ENCODE measurements at places on chromosomes 1 and 21. TPM values are rescaled to one million over a fixed set of nuclear protein-coding genes. Genes with fewer than 3 reads are reported as not detected.
A peak's percentile ranks its signal among the peaks of the same experiment; 100 is the strongest.

GRCh38 chr21:45152265-45152746 is 77.9 kb downstream of the ADARB1 start:
- DNase-seq: peak; percentile 77

DNA sequence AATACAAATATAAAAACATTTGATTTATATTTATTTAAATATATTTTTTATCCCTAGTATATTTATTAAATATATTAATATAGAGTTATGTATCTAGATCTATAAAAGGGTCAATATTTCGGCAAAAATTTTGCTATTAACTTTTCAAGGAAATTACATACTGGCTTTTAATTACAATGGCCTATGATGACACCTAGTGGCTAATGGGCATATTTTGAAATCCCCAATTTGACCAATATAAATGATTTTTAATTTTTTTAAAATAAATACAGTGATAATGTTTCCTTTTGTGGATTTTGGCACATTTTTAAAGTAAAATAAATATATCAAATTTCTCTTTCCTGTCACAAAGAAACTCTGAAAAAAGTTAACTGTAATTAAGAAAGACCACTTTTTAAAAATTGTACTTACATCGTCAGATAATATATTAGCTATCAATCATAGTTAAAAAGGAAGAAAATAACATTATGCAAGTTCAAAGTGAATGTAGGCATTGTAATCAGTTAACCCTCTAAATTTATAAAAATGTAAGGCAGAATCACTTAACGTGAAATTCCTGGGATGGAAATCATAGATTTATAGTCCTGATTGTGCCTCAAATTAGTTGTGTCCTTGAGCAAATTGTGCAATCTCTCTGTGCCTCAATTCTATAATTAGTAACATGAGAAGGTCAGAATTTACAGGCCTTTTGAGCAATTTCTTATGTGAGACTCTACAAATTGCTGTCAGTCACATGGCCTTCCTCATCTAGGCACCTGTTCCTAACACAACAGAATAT is 25.6 kb upstream of the RGS13 start:
- no peak for DNase-seq

DNA sequence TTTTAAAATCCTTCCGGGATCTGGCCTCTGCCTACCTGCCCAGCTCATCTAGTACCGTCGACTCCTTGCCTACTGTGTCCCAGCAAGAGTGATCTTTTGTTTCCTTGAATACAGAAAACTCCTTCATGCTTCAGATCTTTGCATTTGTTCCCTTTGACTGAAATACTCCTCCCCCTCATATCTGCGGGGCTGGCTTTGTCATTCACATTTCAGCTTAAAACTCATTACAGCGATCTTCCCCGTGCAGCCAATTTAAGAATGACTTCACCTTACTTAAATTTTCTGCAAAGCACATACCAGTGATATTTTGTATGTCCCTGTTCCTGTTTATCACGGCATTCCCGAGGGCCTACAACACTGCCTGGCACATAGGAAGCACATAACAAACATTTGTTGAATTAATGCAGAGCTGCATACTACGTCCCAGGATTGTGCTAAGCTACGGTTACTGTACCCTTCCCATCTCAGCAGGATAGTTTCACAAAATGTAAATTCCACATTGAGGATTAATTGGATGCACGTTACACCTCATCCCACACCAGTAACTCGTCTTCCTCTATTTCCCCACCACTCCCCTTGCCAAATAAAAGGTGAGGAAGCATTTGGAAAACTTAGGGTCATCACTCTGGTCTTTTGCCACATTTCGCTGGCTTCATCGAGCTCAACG is 837 bp upstream of the DESI2 start:
- no peak for DNase-seq

GRCh38 chr1:31387612-31388011 is 14.7 kb upstream of the FABP3 start:
- DNase-seq: no peak

DNA sequence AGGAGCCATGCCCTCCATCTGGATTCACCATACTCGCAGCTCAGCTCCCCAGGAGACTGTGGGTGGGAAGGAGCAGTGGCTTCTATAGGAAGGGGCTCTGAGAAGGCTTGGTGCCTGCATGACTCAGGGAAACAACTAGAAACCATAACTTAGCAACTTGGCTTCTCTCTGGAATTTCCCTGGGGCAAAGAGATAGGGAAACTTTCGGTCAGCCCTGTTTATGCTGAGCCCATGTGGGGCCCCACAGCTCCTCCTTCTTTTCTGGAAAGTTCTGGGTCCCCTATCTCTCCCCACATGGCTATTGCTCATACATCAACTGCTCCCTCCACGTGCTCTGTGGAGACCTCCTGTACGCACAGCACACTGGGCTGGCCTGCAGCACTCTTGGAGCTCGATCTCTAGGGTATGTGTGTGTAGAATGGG is 39.3 kb downstream of the PLEKHA6 start:
- DNase-seq: no peak

DNA sequence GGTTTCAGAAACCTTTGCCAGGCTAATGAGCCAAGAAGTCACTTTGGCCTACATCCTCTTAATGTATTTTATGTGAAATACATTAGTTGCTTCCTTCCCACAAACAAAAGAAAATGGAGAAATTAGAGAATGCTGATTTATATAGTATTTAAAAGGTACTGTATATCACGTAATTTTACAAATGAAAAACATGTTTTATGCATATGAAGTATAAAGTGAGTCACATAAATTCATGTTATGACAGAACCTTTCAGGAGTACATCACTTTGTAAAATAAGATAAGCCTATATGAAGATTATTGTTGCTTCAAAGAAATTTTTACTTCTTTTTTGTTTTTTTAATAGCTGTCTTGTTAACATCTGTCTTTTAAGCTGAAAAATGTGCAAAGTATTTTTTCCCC is 4.6 kb downstream of the DR1 start:
- no peak for DNase-seq

GRCh38 chr1:159916242-159917051 is 8.9 kb downstream of the TAGLN2 start:
- no peak for DNase-seq

DNA sequence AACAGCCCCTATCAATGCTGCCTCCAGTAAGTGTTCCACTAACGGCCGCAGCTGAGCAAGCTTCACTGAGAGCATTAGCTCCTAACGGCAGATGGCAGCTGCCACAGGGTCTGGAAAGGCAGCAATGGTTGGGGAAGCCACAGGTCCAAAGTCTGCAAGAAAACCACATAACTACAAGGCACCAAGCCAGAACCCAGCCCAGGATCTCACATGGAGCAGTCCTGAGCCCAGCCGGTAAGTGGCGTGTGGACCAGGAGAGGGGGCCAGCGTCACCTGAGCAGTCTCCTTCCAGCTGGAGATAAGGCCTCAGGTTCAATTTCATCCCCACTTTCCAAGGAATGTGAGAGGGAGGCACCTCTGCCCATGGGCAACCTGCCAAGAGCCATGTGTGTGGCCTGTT is 13.2 kb downstream of the SYT2 start:
- no peak for DNase-seq

DNA sequence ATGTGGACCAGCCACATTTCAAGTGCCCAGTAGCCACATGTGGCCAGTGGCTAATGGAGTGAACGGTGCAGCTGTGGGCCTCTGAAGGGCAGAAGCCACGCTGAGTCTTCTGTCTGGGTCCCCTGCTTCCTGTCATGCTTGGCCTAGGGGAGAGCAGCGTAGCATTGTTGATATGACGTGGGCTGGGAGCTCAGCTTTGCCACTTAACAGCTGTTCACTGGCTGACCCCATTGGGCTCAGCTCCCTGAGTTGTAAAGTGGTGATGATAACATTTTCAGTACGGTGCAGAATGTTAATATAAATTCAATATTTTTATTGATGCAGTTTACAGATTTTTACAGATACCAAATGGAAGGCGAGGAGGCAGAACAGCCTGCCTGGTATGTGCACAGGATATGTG is 4.5 kb downstream of the PODN start:
- no peak for DNase-seq

- DNase-seq: no peak
These were observed 908 bp downstream of the DDI2 start for GRCh38 chr1:15618077-15618654.

DNA sequence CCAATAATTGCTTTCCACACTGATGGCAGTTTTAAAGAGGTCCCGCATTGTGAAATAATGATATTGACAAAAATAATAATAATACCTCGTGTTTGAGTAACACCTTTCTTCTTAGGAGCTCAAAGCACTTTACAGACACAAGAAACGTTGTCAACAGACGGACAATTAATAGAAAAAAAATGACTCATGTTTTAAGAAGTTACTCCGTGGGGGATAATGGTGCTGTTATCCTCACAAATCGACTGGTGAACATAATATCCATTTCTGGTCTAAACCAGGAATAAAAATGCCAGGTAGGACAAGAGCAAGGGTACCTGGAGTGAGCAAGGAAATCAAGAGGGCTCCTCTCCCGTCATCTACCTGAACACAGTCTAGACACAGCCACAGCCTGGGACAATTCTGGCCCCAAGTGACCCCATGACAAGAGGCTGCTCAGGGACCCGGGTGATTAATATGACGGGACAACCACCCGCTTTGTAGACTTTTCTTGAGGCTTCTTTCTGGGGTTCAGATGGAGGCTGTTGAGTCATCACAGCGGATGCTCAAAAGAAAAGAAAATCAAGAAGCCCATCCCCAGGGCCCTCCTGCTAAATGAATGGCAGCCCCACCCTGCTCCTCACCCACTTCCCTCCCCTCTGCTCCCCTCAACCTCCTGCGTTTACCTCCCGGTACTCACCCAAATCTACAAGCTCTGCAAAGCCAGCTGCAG is 146.2 kb upstream of the IRF2BP2 start:
- DNase-seq: no peak

- no peak for DNase-seq
These were observed 372.1 kb downstream of the PTPRC start for GRCh38 chr1:199010933-199011332.

- no peak for DNase-seq
These were observed 56.4 kb upstream of the SAMSN1 start for GRCh38 chr21:14602382-14602958.

DNA sequence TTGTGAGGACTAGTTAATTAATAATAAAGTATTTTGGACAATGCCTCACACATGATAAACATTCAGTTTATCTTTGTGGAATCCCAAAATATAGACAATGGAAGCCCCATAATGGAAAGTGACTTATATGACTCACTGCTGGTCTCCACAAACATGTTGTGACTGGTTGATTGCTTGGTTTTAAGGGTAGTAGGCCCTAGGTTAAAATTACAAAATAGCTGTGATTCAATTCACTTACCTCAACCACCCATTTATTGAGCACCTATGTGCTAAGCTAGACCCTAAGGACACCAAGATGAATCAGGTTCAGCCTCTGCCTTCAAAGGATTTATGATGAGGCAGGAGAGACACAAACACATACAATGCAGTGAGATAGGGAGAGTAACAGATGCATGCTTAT is 42.4 kb downstream of the KANK4 start:
- no peak for DNase-seq

DNA sequence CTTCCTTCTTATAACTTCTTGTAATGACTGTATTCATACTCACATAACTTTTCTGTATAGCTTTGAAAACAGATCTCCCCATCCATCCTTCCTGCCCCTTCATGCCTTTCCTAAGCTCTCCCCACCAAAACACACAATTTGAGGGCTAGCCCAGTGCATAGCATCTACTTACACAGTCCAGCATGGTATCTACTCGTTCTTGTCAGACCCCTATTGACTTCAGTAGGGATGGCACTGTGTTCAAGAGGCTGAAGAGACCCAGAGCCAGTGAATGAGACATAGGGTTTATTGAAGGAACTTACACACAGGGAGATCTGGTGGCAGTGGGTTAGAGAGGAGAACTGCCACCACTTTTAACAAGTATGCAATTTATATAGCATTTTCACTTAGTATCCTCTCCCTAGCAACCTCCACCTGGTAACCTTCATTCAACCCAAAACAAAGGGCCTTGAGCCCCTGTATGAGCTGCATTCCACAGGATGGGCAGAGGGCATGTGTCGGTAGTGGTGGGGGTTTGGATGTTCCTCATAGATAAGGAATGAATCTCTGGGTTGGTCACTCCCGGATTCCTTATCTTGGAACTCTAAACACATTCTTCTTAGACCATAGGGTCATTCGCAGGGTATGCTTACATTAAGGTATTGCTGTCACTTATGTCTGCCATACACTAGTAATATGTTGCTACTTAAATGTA is 64.9 kb upstream of the GNG12 start:
- DNase-seq: no peak

DNA sequence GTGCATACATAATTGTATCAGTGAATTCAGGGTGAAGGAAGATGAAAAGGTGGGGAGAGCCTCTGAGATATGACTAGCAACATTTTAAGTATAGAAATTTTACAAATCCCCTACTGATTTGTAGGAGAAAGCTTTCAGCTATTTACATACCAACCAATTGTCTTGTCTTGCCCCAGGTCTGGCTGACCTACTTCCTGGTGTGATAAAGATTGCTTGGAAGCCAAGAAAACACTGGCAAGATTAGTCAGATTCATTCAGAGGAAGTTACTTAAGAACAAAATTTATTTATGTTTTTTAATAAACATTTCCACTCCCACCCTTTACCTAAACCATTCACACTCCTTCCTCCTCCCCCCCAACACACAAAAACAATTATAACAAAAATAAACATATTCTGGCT is 17.5 kb downstream of the PTGS2 start:
- no peak for DNase-seq

- DNase-seq: no peak
These were observed 20.7 kb downstream of the UBE2G2 start for GRCh38 chr21:44780767-44781459.

GRCh38 chr1:37176269-37176668 is 142.0 kb upstream of the GRIK3 start:
- DNase-seq: no peak

- no peak for DNase-seq
These were observed 14.7 kb downstream of the HSF2BP start for GRCh38 chr21:43644609-43645008.

GRCh38 chr1:180953291-180954004 is 40.8 kb downstream of the KIAA1614 start:
- no peak for DNase-seq

DNA sequence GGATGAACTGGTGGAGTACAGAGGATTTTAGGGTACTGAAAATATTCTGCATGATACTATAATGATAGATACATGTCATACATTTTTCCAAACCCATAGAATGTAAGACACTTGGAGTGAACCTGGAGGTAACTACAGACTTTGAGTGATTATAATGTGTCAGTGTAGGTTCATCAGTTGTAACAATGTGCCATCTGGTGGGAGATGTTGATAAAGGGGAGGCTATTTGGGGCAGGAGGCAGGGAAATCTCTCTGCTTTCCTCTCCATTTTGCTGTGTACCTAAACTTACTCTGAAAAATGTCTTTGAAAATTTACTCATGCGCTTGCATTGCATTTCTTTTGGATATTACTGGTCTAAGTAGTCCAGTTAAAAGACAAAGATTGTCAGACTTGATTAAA is 35.2 kb downstream of the PTBP2 start:
- DNase-seq: no peak

The BSND gene
- not detected for total RNA-seq

The TARS2 gene
- 41.6 TPM for total RNA-seq

The NR1I3 gene
- total RNA-seq: not detected

The MYBPH gene
- total RNA-seq: not detected

The LRRC71 gene
- not detected for total RNA-seq

The KLF17 gene
- total RNA-seq: not detected

The ZNF683 gene
- total RNA-seq: 9.3 TPM

The PDE4B gene
- total RNA-seq: 36.1 TPM

The ATP1A2 gene
- total RNA-seq: not detected

The GJC2 gene
- total RNA-seq: 6.2 TPM

The ARF1 gene
- total RNA-seq: 284 TPM

The TRIM58 gene
- total RNA-seq: 0.09 TPM

The CYP4Z1 gene
- not detected for total RNA-seq

All from activated naive CD8-positive, alpha-beta T cell treated with anti-CD3 and anti-CD28 coated beads, Interleukin-2, amount 10 ng/mL, durations not matched to agents 7 days and 5 days (primary cell).